ENCODE measurements at places on chromosomes 5 and 9.

GRCh38 chr5:170292179-170293104 is 5.1 kb downstream of the LCP2 start:
- no peak for DNase-seq

GRCh38 chr5:19179571-19179970 is 808.4 kb downstream of the CDH18 start:
- no peak for DNase-seq

DNA sequence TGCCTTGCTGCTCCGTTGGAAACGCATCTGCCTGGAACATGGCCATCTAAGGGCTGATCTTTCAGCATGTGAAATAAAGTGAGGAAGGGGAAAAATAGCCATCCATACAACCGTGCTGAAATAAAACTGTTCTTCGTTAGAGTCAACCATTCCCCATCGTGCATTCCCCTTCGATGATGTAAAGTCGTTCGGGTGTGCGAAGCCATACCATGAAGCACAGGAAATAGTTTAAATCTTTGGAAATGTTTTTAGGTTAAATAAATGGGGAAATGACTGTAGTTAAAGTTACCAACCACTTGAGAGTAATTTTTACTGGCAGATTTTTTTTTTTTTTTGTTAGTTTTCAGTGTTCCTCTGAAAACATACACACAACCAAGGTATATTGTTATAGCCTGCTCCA is 302.5 kb downstream of the SH3GL2 start:
- no peak for DNase-seq

DNA sequence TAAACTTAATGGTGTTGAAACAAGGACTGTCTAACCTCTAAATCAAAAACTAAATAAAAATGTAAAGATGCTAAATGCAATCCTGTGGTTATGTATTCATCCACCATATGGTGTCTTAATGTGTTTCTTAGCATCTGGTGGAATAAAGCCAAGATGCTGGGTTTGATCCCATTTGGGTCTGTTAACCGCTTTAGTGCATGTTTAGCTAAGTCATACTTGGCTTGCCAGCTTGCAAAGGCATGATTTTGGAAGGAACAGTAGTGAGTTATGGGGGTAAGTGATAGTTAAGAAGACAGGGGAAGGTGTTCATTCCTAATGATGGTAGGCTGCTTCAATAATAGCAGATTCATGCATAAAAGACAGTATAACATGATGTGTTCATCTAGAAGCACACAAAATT is 139.0 kb upstream of the SLC27A6 start:
- DNase-seq, result no peak

GRCh38 chr5:759111-759751 is 25.3 kb downstream of the ZDHHC11B start:
- DNase-seq, result peak; percentile 65

DNA sequence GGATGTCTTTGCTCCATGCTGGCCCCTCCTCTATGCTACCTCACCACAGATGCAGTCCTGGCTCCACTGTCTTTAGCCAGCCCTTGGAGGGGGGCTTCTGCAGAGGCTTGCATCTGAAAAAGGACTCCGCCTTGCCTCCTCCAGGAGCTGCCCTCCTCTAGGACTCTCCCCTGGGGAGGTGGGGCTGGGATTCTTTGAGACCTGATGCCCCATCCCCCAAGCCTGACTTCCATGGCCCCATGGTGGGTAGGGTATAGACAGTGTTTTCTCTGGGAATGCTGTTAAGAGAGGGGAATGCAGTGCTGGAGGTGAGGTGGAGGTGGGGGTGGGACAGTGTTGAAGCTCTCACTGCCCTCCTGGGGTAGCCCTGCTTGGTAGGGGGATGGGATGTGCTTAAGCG is 14.3 kb downstream of the JADE2 start:
- DNase-seq, result no peak

DNA sequence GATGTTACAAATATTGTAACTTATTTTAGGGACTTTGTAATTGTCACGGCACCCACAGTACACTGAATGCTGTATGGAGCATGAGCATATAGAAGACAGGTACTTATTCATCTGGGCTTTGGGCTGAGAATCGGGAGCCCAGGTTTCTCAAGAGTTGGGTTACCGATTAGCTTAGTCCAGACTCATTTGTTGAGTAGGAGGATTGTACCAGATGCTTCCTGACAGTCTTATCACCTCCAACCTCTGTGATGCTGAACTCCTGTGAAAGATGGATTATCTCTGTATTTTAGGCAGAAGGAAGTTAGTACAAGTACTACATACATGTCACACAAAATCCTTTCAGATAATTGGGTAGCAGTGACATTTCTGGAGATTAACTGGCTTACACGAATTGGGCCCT is 79.2 kb downstream of the SV2C start:
- DNase-seq, result no peak

DNA sequence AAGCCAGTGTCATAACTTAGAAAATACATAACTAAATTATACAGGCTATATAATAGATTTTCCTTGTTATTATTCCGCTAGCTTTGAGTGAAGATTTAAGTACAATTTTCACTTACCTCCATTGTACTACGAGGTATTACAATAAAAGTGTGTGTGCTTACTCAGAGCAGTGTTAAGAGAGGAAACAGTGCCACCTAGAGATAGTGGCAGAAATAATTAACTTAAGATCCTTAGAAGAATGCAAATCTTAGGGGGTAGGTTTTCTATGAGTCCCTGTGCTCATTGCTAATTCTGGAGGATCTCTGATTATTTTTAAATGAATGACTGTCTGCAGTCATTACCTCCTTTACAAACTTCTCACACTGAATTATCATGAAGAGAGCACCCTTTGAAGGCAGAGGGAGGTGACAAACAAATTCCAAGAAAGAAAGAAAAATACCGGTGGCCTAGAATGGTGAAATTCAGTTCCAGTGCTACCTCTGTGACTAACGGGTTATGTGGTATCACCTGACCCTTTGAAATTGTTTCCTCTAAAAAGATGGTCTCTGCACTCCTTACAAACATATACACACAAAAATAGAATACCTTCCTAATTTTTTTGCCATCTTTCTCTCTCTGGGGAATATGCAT is 379.8 kb downstream of the TRIM36 start:
- DNase-seq, result no peak

GRCh38 chr5:168826246-168826725 is 247.1 kb upstream of the PANK3 start:
- DNase-seq, result no peak

DNA sequence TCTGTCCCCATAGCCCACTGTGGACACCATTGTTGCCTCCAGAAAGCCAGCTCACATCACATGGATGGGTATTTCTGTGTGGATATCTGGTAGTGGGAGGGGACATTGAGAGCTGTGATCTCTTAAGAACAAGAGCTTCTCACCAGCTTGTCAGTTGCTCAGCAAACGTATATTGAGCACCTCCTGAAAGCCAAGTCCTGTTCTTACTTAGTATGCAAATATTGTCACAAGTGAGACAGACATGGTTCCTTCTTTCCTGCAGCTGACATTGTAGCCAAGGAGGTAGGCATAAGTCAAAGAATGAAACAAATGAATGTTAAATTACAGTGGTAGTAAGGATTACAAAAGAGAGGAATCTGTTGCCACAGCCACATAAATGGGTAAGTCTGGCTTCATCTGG is 3.8 kb downstream of the TCOF1 start:
- DNase-seq, result no peak

DNA sequence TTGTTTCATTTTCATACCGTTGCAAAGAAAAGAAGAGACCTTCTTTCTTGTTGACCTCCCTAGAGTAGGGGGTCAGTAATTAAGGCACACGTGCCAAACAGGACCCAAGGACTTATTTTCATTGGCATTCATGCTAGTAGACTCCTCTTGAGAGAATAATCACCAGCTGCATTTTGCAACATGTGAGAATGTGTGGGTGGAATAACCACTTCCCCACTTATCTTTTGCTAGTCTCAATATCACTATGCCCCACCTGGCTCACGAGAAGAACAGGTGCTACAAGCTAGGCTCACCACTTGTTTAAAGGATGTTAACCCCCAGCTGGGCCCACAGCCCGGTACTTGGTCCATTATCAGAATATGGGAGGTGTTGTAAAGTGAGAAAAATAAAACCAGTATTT is 460.7 kb upstream of the MEF2C start:
- DNase-seq, result peak; percentile 33

DNA sequence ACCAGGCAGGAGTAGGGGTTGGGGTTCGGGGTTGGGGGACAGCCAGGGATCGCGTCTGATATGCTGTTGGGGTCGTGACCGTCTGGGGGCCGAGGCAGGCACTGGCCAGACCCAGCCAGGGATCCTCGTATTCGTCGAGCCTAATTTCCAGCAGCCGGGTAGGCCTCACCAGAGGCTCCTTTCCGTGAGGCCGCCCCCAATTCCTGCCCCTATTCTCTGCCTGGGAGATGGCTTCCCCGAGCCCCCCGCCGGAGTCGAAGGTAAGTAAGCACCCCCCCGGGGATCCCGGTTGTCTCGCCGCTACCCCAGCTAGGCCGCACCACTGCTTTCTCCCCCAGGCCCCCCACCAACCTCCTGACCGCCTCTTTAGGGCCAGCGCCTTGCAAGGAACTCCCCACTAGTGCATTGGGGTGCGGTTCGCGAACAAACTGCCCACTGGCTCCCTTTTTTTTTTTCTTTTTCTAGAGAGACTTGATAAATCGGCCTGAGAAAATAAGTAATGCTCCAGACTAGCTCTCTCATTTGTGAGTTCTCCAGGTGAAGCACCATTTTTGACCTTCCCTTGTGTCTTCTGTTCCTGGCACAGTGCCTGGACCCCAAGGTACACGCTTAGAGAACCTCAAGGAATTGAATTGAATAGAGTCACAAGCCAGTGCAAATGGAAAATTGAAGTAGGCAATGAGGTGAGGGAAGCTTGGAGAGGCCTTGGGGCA is 435 bp downstream of the ZNF189 start:
- no peak for DNase-seq

DNA sequence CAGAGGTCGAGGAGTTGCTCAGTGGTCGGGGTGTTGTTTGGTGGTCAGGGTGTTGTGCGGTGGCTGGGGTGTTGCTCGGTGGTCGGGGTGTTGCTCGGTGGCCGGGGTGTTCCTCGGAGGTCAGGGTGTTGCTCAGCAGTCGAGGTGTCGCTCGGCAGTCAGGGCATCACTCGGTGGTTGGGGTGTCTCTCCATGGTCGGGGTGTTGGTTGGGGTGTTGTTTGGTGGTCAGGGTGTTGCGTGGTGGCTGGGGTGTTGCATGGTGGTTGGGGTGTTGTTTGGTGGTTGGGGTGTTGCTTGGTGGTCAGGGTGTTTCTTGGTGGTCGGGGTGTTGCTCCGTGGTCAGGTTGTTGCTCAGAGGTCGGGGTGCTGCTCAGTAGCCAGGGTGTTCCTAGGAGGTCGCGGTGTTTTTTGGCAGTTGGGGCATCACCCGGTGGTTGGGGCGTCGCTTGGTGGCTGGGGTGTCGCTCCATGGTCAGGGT is 11.0 kb upstream of the GPSM1 start:
- DNase-seq, result peak; percentile 64

GRCh38 chr9:127546125-127546832 is 65.8 kb upstream of the STXBP1 start:
- DNase-seq, result no peak

DNA sequence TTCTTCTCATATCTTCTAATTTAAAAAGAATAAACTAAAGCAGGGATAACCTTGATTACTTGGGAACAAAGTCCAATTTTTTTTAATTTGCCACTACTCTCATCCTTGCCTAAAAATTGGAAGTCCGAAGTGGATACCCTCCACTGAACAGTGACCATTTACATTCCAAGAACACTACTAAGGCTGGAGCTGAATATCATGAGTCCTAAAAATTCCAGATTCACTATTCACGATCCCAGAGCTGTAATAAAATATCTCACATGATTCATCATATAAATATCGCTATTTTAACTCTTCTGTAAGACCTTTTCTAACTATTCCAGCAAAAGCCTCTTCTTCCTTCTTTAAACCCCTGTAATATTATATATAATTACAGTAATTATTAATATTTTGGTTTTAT is 57.4 kb downstream of the ATPSCKMT start:
- no peak for DNase-seq

DNA sequence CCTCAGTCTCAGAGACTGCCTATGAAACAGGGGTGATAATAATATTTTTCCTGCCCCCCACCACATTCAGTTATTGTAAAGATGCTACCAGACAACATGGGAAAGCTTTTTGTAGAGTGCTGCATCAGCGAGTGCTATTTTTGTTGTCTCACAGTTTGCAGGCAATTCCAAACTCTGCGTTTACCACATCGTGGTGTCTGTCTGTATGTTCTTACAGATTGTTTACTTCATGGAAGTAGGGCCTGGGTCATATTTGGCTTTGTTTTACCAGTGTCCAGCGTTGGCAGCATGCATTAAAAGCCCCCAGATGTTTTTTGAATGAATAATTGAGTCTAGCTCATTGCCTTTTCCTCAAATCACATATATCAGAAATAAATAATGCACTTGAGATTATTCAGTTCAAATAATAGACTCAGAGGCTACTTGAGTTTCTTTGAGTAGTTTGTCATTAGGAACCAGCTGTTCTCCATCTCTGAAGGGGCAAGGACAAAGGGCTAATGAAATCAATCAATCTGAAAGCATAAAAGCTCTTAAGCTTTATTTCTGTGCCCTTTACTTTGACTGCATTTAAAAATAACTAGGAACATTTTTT is 243.7 kb downstream of the CWC27 start:
- DNase-seq, result no peak

DNA sequence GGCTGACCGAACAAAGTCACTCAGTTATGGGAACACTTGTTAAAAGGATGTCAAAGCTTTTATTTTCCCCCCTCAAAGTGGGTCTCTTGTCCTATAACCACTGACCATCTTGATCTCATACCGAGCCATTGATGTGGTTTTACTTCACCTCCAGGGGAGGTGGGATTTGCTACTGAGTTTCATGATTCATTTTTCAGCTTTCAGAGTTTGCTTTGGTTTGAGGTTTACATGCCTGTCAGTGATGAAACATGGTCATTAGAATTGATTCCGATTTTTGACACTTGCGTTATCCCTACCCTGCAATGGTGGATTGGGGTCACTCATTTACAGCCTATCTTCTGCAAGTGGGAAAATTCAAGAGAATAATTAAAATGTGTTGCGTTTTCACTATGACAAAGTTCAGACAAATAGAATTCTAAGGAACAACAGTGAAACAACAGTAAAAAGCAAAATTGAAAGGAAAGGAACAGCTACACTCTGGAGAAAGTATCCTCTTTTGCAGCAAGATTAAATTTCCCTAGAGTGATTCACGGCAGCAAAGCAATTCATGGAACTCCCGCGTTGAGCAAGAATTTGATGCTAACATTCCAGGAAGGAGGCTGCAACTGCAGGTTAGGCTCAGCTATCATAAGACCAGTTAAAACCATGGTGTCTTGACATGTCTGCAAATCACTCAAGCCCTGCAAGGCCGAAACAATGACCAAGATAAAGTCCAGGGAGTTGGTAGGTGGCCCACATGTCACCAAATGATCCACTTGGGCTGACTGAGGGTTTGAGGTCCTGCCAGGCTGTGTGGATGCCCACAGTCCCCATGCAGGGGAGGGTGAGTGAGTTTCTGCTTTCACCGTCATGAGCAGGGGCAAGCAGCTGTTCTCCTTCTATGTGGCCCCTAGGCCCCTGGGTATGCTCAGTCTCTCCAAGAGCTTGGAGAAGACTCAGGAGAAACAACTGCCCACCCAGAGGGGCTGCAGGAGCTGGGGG is 9.4 kb downstream of the GADD45G start:
- no peak for DNase-seq

- DNase-seq, result no peak
These were observed 106.9 kb upstream of the SEMA6A start for GRCh38 chr5:116681334-116682013.

All from CD4-positive, alpha-beta T cell treated with Interferon gamma for 1 hour (primary cell).